ENCODE measurements at places on chromosomes 13 and 19.

- DNase-seq = no peak
Measured at GRCh38 chr13:70311191-70311590, 202.9 kb upstream of the KLHL1 start.

- DNase-seq = no peak
Measured at GRCh38 chr13:114059946-114060860, 72.2 kb downstream of the RASA3 start.

GRCh38 chr13:43303033-43303729, 279.8 kb downstream of the DNAJC15 start:
- DNase-seq = peak; percentile 71

DNA sequence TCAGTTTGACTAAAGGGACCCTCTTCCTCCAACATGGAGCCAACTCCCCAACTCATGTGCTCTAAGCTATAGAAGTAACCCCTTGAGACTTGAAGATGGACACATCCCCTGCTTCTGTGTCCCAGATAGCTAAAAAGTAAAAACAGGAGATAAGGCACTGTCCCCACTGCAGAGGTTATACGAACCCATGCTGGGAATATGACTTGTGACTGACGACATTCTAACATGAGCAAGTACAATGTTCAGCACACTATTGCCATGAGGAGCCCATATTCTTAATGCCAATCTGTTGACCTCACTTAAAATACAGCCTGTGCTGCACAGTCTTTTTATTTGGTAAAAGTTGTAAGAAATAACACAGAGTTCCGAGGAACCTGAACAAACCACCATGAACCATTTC, 71.4 kb downstream of the ABCC4 start:
- no peak for DNase-seq

GRCh38 chr13:73822668-73823592, 311.3 kb downstream of the KLF12 start:
- DNase-seq = no peak

GRCh38 chr19:46469541-46470185, 1.7 kb downstream of the PNMA8A start:
- no peak for DNase-seq

GRCh38 chr13:23322353-23323336, 110.9 kb downstream of the SACS start:
- no peak for DNase-seq

DNA sequence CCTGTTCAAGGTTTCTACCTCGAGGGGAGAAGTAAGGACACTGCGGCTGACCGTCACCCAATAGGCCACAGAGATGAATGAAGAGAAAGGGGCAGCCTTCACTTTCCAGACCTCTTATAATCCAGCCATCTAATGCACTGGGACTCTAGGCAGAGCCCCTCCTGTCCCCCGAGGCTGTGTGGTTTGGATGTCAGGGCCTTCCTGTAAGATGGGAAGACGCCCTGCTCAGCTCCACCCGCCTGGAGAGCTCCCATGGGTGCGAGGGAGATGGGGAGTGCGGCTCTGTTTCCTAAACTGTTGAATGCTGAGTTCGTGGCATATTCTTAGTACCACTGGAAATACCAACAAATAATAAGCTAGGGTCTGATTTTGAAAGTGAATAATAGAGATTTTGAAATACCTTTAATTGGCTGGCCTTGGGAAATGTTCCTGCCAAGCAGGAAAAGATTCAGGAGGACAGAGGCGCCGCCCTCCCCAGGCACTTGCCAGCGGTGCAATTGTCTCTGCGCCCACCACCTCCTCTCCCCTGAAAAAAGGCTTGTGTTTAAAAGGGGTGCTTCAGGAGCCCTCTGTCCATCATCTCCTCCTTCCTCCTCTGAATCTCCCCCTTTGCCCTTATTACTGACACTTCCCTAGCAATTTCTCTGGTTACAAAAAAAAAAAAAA, 85.4 kb upstream of the GPR183 start:
- DNase-seq = no peak

GRCh38 chr13:108993346-108993745, 363.9 kb downstream of the MYO16 start:
- no peak for DNase-seq

DNA sequence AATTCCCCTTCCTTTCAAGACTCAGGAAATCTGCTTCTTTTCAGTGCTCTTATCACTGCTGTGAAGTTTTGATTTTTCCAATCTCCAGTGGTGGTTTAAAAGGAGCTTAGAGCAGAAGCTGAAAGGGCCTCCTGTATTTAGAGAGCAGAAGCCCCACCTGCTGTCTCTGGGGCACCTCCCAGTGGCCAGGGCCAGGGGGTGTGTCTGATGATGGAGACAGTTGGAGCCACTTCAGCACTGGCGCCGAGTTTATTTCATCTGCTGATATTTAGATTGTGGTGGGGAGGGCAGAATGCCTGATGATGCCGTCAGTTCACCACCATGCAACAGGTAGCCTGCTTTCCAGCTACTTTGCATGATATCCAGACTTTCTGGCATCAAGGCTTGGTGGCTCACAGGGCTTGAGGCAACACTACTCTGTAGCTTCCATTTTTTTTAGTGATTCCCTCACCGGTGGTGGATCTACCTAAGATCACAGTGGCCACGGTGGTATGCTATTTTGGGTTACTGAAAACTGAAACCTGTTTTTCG, 371.9 kb downstream of the KCNRG start:
- DNase-seq = no peak

DNA sequence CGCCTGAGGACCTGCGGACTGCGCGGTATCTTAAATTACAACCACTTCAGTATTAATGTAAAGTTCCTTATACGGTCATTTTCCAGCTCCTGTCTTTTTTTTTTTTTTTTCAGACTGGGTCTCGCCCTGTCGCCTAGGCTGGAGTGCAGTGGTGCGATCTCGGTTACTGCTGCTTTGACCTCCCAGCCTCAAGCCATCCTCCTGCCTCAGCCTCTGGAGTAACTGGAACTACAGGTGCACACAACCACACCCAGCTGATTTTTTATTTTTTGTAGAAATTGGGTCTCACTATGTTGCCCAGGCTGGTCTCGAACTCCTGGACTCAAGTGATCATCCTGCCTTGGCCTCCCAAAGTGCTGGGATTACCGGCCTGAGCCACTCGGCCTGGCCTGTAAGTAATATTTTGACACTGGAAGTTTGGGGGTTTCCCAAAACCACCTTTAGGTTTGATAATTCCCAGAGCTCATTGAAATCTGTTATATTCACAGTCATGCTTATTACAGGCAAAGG, 406 bp upstream of the EID2B start:
- DNase-seq = no peak

GRCh38 chr19:15372891-15373301, 6.7 kb downstream of the AKAP8 start:
- no peak for DNase-seq

DNA sequence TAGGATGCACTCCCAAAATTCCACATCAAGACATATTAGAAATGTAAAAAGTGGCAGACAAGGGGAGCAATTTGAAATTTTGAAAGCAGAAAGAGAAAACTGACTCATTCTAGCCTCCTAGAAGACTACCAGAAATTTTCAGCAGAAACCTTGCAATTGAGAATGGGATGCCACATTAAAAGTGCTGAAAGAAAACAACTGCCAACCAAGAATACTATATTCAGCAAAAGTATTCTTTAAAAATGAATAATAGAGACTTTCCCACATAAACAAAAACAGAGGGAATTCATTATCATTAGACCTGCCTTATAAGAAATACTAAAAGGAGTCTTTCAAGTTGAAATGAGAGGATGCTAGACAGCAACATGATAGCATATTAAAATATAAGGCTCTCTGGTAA, 78.3 kb upstream of the HTR2A start:
- DNase-seq = no peak

DNA sequence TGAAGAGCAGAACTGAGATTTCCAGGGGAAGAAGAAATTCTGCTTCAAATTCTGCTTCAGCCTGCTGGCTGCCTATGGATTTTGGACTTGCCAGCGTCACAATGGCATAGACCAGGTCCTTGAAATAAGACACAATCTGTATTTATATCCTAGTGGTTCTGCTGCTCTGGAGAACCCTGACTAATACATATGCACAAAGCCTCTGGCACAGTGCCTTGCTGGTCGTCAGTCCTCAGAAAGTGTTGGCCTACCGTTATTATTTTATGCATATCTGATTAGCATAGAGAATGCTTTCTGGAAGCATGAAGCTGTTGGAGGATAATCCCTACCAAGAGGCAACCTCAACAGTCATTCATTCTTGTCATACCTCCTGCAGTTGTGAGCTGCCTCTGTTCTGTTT, 213.7 kb downstream of the B3GLCT start:
- DNase-seq = no peak

GRCh38 chr19:46480415-46480814, 9.1 kb upstream of the PNMA8A start:
- DNase-seq = no peak

Measured in ureter (tissue), 1 donor.